ENCODE measurements at places on chromosomes 13 and 19. TPM values are rescaled to one million over a fixed set of nuclear protein-coding genes. Genes with fewer than 3 reads are reported as not detected.

Gene CNN2
- 4.4 TPM for total RNA-seq

Gene EFNA2
- total RNA-seq = 4.9 TPM

Gene CDX2
- not detected for total RNA-seq

Gene C5AR1
- 0.25 TPM for total RNA-seq

Gene FCAR
- total RNA-seq = 0.98 TPM

Gene CACNG8
- 7.6 TPM for total RNA-seq

Gene TMEM221
- total RNA-seq = 0.74 TPM

Gene GRIN2D
- total RNA-seq = 3.7 TPM

Gene COX7A1
- total RNA-seq = 1.5 TPM

Gene PSG6
- not detected for total RNA-seq

Gene SMIM44
- total RNA-seq = not detected

Gene LGALS14
- total RNA-seq = not detected

Gene ZNF560
- total RNA-seq = 0.49 TPM

Gene GNG8
- total RNA-seq = not detected

Data from temporal lobe (tissue), 4 donors.